ENCODE measurements at places on chromosomes 5 and 9.

- no peak for DNase-seq
Observed at GRCh38 chr5:31193116-31193515, 370 bp upstream of the CDH6 start.

DNA sequence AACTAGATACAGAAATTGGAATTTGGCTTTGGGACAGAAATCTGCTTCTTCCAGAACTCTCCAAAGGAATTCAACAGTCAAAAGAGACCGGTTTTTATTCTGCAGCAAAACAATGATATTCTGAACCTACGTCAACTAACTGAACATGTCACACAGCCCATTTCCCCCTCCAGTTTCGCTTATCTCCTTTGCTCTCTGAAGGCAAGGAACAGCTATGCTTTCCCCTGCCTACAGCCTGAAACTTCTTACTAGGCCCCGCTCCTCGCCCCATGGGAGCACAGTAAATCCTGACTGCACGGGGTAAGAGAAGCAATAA is 488 bp downstream of the SKIC3 start:
- no peak for DNase-seq

- DNase-seq: no peak
Observed at GRCh38 chr5:179308563-179309382, 36.5 kb downstream of the ADAMTS2 start.

DNA sequence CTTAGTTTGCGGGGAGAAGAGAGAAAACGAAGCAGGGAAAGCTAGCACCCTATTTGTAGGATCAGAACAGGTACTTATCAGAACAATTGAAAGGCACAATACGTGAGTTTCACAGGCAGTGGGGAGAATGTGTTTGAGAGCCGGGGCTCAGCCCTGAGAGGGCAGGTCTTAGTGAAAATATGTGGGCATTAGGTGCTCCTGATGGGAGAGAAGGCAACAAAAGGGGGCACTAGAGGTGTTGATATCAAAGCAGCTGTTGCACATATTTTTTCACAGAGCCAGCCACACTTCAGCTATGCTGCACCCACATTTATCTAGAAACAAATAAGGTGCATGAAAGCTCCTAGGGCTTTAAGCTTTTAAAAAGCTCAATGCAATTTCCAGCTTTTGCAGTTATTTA is 99.7 kb upstream of the MAN2A1 start:
- DNase-seq: no peak

DNA sequence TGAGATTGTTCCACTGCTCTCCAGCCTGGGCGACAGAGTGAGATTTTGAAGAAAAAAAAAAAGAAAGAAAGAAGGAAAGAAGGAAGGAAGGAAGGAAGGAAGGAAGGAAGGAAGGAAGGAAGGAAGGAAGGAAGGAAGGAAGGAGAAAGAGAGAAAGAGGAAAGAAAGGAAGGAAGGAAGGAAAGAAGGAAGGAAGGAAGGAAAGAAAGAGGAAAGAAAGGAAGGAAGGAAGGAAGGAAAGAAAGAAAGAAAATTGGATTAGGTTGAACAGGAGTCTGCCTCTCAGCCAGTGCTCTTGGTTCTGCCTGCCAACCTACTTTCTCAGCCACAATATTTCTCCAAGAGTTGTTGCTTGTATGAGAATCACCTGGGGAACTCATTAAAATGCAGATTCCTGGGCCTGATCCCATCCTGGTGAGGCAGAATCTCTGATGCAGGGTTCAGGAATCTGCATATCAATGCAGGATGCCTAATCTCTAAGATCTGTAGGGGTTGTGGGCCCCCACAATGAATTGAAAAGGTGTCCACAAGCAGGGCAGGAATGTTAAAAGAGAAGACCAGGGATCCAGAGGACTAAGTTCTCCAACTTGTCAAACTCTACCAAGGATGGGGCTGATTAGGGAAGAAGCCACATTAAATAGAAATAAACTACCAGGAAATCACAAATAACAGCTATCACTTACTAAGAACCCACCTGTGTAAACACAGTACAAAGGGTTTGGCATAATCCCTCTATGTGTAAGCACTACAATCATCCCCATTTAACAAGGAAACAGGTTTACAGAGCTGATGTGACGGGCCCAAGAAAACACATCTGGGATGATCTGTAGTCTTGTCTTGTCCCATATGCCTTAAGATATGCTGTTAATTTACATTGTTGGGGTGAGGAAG is 23.4 kb upstream of the GALNT10 start:
- DNase-seq: no peak

- no peak for DNase-seq
Observed at GRCh38 chr5:109387408-109387974, 22.3 kb downstream of the PJA2 start.

GRCh38 chr9:124632077-124632621 is 125.0 kb upstream of the NR5A1 start:
- DNase-seq: no peak

GRCh38 chr9:69229367-69229766 is 55.3 kb downstream of the TJP2 start:
- no peak for DNase-seq

DNA sequence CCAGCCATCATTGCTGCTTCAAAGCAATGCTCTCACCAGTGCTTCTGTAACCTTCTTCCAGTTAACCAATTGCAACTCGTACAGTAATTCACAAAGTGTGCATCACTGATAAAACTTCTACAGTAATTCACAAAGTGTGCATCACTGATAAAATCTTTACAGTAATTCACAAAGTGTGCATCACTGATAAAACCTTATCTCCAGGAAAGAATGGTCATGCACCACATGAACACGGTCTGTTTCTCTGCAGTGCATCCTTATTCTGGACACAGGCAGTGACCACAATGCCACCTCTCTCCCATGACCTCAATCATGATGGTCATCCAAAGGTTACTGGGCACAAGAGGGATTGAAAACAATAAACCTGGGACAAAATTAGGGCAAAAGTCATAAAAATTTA is 153.6 kb downstream of the TSSK1B start:
- DNase-seq: no peak

DNA sequence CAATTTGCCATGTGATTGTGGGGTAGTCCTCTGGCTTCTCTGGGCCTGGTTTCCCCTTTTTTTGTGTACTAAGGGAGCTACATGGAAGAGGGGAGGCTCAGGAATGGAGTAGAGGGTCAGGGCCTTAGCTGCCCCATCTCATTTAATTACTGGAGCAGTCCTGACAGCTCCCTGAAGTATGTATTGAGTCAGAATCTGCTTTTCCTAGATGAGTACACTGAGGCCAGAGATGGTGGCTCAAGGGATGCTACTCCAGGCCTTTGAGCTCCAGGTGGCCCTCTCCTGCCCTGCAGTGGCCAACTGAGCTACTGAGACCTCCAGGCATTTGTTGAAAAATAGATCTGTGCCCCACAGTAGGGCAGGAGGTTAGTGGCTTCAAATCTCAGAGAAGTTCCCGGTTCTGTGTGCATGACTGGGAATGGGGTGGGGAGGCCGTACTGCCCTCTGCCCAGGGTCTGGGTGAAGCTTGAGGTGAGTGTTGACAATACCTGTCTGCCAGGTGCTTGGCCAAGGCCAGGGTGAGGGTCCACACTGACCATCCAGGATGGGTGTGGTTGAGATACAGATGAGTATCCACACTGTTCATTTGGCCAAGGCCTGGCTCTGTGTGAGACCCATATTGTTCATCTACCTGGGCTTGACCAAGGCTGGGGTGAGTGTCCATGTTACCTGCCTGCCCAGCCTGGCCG is 45.7 kb downstream of the CXXC5 start:
- DNase-seq: no peak

- no peak for DNase-seq
Observed at GRCh38 chr9:108978205-108978604, 35.1 kb downstream of the CTNNAL1 start.

DNA sequence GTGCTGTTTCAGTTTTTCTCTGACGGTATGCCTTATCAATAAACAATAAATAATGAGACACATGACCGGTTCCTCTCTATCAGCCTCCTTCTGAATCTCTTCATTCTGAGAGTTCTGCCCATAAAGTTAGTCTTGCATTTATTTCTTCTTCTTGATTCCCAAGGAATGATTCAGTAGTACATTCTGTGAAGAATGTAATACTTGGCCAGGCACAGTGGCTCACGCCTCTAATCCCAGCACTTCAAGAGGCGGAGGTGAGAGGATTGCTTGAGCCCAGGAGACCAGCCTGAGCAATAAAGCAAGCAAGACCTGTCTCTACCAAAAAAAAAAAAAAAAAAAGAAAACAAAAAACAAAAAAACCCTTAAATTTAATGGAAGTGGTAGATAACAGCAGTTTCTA is 53.9 kb downstream of the PAM start:
- no peak for DNase-seq

GRCh38 chr5:73170522-73170921 is 2.5 kb upstream of the TMEM174 start:
- DNase-seq: no peak

DNA sequence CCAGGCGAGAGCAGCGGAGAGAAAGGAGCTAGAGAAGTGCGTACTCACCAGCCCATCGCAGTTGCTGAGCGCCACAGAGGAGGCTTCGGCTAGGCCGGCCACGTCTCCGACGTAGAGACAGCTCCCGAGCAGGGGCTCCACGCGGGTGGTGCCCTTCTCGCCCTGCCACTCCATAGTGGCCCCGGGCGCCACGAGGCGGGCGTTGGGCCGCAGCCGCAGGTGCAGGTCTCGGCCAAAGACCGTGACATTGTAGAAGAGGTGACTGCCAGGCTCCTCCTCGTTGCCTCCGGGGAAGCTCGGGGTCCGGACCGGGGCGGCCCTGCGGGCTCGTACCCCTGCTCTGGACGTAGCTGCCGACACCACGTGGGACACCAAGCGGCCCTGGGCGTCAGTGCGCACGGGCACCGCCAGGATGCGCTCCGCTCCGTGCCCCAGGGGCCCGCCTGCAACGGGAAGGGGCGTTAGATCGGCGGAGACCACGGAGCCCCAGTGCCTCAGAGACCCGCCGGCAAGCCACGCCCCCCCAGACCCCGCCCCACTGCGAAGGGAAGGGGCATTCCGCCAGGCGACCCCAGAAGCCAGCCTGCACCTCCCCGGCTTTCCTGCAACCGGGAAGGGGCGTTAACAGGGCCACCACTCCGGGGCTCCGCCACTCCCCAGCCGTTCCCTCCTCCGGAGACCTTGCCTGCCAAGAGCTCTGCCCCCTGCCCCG is 1.4 kb downstream of the ADAMTS2 start:
- DNase-seq: no peak

- no peak for DNase-seq
Observed at GRCh38 chr5:138955013-138955660, 80.0 kb upstream of the LRRTM2 start.

GRCh38 chr9:113343732-113344231 is 3.7 kb upstream of the WDR31 start:
- DNase-seq: no peak

GRCh38 chr9:100063185-100063584 is 35.6 kb downstream of the ERP44 start:
- no peak for DNase-seq

DNA sequence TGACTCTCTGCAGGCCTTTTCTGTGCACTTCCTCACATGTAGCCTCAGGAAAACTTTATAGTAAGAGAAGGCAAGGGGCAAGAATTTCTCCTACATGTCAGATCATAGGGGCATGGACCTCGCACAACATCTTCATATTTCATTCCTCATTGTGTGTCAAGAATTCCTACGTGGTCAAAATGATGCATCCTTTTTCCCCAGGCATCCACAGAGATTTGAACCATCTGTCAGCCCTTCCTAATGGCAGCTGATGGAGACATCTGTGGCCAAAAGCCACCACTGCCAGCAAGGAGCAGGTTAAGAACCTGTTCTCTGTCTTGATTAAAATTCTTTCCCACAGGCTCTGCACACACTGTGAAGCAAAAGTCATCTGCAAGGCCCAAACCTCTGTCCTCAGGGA is 42.5 kb downstream of the MFAP3 start:
- DNase-seq: no peak

DNA sequence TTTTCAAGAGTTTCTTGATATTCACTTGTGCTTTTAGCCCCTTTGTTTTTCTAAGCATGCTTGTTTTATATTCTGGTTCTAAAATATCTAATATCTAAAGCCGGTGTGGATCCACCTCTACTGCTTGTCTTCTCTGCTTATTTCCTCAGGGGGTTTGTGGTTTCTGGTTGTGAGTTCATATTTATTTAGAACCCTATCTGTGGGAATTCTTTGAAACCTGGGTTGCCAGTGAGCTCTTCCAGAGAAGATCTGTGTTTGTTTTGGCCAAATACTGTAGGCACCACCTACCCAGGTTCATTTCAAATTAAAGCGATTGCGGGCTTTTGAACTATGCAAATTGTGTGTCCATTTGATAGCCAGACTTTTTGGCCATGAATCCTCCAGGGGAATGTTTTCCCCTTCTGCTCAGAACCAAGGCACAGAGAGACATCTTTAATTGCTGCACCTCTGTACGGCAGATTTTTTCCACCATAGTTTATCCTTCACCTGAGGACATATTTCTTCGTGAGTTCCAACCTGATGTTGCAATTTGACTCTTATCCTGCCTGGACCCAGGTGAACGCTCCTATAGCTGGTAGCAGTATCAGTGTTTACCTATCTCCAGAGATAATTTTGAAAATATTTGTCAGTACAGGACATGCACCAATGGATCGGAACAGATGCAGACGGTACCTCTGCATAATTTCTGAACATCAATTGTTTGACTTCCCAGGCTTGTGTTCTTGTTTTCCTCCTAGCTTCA is 2.4 kb upstream of the ZBTB43 start:
- no peak for DNase-seq

GRCh38 chr5:150780187-150780692 is 1.7 kb downstream of the SMIM3 start:
- no peak for DNase-seq

DNA sequence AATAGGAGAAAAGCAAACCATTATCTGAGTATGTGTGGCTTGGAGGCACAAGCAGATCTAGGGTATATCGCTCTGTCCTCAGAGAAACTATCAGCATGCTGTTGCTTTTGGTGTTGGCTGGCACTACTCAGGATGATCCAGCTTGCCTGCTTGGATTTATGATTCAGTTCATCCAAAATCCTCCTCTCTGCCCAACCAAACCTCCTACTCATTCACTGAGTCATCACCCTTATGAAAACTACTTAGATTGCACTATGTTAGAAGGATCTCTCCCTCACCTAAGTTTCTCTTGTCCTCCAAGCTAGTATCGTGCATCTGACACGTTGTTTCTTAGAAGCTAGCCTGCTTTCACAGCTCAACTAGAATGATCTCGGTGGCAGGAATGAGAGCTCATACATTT is 14.2 kb upstream of the ZBED3 start:
- DNase-seq: no peak

DNA sequence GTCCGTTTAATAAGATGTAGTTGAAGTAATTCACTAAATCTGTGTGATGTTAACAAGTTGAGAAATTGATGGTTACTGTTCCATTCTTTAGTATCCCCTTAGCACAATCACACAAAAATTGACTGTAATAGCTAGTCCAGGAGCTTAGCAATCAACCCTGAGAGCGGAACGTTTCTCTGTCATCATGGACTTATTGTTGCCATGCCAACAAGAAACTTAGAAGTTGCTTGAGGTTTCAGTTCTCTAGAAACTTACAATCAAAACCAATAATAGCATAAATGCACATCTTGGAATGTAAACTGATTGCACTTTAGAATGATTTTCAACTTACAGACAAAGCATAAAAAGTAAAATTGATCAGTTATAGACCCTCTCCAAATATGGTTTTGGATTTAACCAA is 125.4 kb upstream of the ANKH start:
- DNase-seq: no peak

- no peak for DNase-seq
Observed at GRCh38 chr9:3989915-3990314, 310.0 kb downstream of the GLIS3 start.

- DNase-seq: no peak
Observed at GRCh38 chr9:116689486-116690032, 2.5 kb downstream of the TRIM32 start.

All from stimulated activated CD4-positive, alpha-beta T cell treated with anti-CD3 and anti-CD28 coated beads, TNF-alpha, amount 100 ng/mL, for 1 hour (primary cell).